Panc1 (cell line): ENCODE measurements at places on chromosomes 13 and 19.

DNA sequence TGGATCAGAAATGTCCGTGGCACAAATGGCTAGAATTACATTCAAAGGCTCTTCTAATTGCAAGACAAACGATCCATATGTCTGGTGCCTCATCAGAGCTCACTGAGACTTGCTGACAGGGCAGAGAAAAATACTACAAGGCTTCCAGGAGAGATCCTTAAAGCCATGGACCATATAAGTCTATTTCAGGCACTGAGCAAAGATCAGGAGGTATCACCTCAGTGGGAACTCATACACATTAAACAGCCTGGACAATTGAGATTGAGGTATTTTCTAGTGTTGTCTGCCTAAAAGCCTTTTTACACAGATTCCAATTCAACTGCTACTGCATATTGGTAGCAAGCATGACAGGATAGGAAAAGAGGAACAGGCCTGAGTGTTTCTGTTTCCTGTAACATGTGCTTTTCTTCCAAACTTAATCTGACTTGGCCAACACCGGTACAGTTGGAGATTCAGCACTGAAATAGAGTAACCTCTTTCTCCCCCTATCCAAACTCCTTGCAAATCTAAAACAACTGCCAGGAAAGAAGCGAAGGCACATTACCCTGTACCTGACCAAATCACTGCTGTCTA, 65.9 kb downstream of the SERP2 start:
- DNase-seq, result no peak

- no peak for DNase-seq
These were observed 7.8 kb upstream of the CEACAM5 start for GRCh38 chr19:41700381-41701195.

DNA sequence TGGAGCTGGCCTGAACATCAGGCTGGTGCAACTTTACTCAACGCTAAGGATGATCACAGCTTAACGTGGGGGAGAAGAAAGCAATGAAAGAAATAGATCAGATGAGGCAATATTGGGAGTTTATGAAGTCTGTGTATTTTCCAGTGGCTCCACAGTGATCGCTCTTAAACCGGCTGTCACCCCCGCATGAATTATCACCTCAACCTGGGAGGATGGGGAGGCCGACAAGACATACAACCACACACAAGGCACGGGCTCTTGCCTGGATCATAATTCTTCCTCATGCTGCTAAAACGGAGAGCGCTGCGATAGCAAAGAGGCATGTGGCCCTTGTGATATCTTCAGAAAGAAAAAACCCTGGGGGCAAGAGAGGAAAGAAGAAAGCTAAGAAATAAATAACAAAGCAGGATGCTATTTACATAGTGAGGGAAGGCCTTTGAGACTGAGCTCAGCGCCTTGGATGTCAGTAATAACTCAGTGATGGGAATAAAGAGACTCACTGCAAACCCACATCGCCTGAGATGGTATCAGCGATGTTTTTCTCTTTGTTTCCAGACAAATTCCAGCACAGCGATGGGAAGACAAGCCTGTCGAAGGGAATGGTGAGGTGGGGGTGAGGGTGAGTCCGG, 19.1 kb upstream of the CHST8 start:
- no peak for DNase-seq

DNA sequence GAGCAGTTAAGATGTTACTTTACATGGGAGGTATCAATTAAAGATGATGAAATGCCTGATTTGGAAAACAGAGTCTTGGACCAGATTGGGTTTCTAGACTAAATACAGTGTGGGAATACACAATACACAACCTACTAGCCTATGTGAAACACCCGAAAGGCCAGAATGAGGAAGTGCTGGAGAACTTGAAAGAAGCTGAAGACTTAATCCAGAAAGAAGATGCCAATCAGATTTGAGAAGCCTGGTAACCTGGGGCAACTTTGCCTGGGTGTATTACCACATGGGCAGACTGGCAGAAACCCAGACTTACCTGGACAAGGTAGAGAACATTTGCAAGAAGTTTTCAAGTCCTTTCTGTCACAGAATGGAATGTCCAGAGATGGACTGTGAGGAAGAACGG, 43.2 kb downstream of the N4BP2L1 start:
- DNase-seq, result no peak
